Uterus (tissue), 4 donors: ENCODE measurements at places on chromosomes 4 and X.

DNA sequence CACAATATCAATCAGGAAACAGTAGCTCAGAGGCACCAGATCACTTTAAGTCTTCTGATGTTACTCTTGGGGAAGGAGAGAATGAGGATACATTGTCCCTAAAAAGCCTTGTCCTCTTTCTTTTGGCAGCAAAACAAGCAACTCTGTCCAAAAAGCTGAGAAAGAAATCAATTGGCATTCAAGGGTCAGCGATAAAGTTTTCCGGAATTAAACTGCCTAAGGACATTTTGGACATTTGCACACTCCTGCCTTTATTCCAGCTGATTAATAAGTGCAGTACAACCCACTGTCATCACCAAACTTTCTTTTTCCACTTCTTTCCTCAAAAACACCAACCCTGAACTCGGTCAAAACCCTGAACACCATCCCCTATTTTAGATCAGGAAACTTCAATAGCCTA, 85.8 kb upstream of the FAM9A start:
- no peak for DNase-seq

GRCh38 chr4:82376109-82376508, 2.3 kb upstream of the HNRNPD start:
- no peak for DNase-seq

DNA sequence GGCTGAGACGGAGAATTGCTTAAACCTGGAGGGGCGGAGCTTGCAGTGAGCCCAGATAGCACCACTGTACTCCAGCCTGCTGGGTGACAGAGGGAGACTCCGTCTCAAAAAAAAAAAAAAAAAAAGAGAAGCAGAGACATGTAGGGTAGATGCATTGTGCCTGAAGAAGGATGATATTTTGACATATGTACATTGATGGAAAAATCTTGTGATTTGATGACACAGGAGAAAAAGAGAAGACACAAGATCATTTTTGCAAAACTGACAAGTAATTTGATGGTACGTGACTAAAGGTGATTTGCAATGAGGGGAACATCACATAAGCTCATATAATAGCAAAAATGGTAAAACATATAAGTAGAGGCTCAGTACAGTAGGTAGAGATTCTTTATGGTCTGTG, 340.1 kb upstream of the FSTL5 start:
- DNase-seq, result no peak

- no peak for DNase-seq
Measured at GRCh38 chrX:10016519-10017132, 49.5 kb downstream of the CLDN34 start.

- DNase-seq, result no peak
Measured at GRCh38 chrX:110331444-110332030, 13.7 kb upstream of the AMMECR1 start.

DNA sequence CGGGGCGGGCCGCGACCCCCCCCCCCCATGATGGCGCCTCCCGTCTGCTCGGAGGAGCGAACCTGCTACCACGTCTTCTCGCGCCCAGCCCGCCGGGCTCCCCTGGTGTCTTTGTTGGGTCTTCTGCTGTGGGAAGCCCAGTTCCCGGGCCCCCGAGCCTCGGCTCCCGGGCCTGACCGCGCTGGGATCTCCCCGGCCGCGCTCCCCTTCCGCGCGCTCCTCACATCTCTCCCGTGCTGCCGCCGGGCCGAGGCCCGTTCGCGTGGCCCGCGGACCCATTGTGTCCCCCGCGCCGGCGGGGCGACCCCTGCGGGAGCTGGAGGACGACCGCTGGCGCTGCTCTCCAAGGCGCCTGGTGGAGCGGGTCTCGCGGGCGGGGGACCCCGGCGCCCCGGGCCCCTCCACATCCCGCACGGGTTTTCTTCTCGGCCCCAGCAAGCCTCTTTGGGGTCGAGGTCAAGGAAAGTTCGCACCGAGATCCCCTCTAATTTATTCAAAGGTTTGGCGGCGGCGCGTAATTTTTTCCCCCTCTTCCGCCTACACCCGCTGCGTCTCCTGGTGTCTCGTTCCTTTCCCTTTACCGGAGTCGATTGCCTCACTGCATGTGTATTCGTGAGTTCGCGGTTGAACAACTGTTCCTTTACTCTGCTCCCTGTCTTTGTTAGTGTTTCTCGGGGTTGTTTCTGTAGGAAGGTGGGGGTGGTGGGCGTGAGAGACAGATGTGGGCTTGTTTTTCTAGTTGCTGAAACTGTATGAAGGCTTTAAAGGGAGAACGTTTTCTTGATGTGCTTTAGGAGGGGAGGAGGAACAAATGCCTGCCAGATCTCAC, 770 bp downstream of the SMAD1 start:
- peak; percentile 52 for DNase-seq

DNA sequence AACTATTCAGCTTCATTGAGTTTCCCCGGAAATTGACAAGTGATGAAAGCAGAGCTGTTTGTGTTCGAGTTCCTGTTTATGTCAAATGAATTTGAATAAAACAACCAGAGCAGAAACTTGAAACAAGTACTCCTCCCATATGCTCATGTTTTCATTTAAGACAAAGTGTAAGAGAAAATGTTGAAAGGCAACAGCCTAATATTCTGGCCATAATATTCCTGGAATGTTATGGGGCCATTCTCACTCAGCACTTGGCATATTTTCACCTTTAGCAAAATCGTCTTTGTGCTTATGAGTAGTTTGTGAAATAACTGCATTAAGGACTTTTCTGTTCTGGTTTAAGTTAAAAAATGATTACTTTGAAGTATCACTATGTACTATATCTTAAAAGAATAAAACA, 276.0 kb upstream of the FAT1 start:
- no peak for DNase-seq

DNA sequence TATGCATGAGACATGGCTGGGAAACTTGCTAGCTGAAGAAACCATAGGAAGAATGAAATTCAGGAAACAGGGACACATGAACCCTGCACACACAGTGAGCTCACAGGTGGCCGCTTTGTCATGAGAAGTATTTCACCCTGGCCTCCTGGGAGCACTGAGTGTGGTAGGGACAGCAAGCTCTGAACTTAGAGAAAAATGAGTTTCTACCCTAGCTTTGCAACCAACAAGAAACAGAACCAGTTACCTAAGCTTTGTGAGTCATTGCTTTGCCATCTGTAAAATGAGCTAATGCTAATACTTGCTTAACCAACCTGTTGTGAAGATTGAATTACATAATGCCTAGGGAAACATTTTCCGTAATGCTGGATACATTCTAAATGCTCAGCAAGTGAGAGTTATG, 206.6 kb upstream of the HS3ST1 start:
- no peak for DNase-seq

GRCh38 chr4:2483237-2483636, 14.3 kb downstream of the RNF4 start:
- no peak for DNase-seq

DNA sequence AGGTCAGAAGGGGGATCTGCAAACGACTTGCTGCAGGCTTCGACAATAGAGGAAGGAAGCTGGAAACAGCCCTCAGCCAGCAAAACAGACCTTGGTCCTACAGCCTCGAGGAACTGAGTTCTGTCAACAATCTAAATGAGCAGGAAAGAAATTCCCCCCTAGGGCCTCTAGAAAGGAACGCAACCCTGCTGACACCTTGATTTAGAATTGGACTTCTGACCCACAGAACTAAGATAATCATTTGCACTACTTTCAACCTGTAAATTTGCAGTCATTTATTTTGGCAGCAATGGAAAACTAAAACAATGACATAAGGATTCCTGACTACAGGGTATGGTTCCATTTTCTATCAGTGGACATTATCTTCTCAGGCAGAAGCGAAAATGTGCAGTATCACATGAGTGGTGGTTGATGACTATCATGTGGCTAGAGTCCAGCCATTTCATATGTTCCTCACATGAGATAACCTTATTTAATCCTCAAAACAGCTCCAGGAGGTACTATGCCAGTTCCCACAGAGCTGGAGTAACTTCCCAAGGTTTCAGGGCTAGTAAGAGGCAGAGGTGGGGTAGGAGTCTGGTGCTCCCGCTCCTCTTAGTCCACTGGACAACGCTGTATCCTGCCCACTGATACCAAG, 61.6 kb downstream of the SAT1 start:
- no peak for DNase-seq

DNA sequence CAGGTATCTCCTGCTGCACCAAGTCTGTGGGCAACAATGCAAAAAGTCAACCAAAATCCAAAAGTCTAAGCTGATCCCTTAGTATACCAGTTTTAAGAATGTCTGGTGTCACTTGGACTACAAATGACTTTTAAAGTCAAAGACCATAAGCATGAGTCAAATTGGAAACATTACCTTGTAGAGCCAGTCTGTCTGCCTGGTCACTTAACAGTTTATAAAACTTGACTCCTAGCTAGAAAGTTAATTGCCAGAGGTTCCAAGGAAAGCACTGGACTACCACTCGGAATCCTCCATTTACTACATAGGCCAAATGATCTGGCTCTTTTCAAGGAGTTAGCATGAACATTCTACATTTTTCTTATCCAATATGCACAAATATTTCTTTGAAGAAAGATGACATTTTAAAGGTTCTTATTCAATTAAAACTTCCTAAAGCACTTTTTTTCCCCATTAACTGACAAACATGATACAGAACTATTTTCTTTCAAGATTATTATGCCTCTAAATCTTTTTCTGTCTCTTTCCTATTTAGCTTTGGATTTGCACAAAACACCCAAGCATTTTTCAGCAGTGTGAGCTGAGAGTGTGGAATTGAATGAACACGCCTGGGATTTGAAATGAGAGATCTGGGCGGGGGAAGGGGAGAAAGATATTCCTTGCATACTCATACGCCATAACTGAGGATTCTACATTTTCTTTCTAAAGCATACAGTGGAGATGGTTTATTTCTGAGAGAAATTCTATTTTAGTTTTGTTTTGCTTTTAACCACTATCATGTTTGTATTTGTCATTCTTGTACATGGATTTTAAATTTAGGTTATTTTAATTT, 188.4 kb downstream of the SHROOM3 start:
- no peak for DNase-seq

GRCh38 chr4:96767815-96768480, 928.1 kb downstream of the PDHA2 start:
- no peak for DNase-seq

- no peak for DNase-seq
Measured at GRCh38 chrX:1713296-1713695, 98.4 kb downstream of the ASMT start.

- no peak for DNase-seq
Measured at GRCh38 chr4:68070302-68070701, 59.4 kb downstream of the TMPRSS11F start.

DNA sequence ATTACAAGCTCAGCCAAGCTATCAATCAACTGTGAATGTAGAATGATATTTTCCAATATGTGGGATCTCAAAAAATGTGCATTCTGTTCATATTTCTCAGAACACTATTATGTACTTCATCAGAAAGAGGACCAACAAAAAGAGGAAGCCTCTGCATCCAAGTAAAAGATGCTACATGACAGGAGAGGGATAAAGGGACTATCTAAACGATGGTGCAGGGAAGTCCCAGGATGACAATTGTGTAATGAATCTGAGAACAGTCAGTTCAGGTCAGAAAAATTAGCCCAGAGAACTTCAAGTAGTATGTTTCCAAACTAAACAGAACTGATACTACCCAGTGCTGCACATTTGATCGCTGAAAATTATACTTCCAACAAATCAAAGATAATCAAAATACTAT, 127.0 kb downstream of the ZNF330 start:
- no peak for DNase-seq

DNA sequence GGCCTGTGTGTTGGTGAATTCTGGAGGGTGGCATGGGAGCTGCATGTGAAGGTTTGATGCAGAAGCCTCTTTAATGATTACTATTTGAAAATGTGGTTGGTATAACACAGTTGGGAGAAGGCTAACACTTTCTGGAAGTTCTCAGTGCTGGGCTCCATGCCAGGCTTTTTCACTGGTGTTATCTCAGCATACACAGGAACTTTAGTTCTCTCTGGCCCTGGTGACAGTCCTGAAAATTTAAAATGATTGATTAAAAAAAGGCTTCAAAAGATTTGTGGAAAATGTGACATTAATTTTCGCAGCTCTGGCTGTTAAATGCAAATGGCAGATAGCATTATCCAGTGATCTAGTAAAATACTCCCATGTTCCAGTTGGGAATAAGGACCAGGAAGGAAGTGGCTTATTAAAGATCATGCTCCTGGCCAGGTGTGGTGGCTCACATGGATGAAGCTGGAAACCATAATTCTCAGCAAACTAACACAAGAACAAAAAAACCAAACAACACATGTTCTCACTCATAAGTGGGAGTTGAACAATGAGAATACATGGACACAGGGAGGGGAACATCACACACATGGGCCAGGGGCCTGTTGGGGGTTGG, 36.6 kb downstream of the DIPK2B start:
- DNase-seq, result no peak

DNA sequence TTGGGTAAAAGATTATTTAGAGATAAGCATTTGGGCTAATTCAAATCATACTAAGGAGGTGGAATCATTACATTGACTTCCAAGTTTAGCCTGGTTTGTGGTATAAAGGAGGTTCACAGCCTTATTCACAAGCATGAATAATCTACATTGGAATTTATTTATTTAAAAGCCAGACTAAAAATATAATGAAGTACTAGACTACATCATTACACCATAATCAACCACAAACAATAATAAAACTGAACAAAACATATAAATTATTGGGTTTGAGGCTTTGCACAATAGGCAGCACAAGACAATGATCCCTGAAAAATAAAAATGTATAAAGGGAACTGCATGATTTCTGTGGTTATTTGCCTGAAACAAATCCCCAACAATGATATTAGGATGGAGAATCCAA, 314.0 kb downstream of the GBA3 start:
- no peak for DNase-seq

GRCh38 chr4:1981251-1982058, 27.3 kb downstream of the NELFA start:
- no peak for DNase-seq
